Esophagus squamous epithelium (tissue), 5 donors: ENCODE measurements at places on chromosomes 6 and 20.

- H3K27me3 ChIP-seq: no peaks in the 10 kb centered on the region
- no peaks in the 10 kb centered on the region for H3K4me1 ChIP-seq
- DNase-seq: no peak
- no peaks in the 10 kb centered on the region for H3K36me3 ChIP-seq
- no peak overlapping the region for H3K4me3 ChIP-seq
Observed at GRCh38 chr6:4464638-4465037, 311.6 kb upstream of the CDYL start.

- no peak overlapping the region for H3K27ac ChIP-seq
- no peaks in the 10 kb centered on the region for H3K4me1 ChIP-seq
- no peaks in the 10 kb centered on the region for H3K27me3 ChIP-seq
- H3K4me3 ChIP-seq: no peak overlapping the region
- H3K36me3 ChIP-seq: no peaks in the 10 kb centered on the region
- no peak for DNase-seq
Observed at GRCh38 chr20:38307371-38308046, 3.6 kb downstream of the BPI start.

DNA sequence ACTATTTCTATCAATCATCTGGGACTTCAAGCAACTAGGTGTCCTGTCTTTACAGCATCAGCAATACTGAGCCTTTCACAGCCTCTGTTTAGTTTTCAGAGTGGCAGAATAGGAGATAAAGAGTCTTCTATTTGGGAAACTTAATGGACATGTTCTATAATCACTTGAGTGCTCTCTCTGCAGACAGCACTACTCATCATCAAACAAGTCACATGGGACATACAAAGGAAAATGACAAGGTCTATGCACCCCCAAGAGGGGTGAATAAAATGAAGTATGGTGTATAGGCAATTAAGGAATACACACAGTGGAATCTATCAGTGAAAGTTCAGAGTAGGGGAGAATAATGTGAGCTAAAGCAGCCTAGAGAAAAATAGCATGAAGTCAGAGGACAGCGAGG lies 237.8 kb upstream of the THEMIS start:
- H3K4me3 ChIP-seq: no peak overlapping the region
- no peak overlapping the region for H3K27ac ChIP-seq
- no peak for DNase-seq

DNA sequence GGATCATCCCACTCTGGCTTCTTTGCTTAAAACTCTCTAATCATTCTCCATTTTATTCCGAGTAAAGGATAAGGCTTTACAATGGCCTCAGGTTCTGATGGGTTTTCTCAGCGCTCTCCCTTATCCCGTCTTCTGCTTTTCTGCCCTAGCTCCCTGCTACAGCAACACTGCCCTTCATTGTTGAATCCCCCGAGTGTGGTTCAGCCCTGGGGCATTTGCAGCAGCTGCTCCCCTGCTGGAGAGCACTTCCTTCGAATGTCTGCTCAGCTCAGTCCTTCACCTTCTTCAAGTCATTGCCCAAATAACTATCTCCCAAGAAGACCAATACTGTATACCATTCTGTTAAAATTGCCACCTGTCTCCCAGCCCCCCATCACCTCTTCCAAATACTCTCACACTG lies 111.8 kb downstream of the TBXT start:
- no peaks in the 10 kb centered on the region for H3K36me3 ChIP-seq
- H3K27ac ChIP-seq: no peak overlapping the region
- DNase-seq: no peak
- H3K27me3 ChIP-seq: no peaks in the 10 kb centered on the region
- no peak overlapping the region for H3K4me3 ChIP-seq
- H3K4me1 ChIP-seq: no peaks in the 10 kb centered on the region

- H3K4me1 ChIP-seq: no peaks in the 10 kb centered on the region
- no peak for DNase-seq
- H3K4me3 ChIP-seq: no peak overlapping the region
- no peaks in the 10 kb centered on the region for H3K27me3 ChIP-seq
- no peaks in the 10 kb centered on the region for H3K36me3 ChIP-seq
Observed at GRCh38 chr6:30150671-30151395, 10.2 kb downstream of the TRIM10 start.

DNA sequence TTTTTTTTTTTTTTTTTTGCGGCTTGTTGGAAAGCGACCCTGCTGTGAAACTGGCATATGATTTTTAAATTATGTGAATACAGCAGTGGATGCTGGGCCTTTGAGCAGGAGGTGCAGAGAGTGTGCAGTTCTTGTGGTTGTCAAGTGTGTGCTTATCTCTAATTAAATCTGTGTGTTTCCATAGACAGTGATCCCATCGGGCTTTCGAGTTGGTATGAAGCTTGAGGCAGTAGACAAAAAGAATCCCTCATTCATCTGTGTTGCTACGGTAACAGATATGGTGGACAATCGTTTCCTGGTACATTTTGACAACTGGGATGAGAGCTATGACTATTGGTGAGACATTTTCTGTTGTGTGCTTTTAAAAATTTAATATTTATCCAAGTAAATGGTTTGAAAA lies 52.4 kb downstream of the L3MBTL3 start:
- H3K27ac ChIP-seq: no peak overlapping the region
- no peak overlapping the region for H3K4me3 ChIP-seq
- no peak for DNase-seq

DNA sequence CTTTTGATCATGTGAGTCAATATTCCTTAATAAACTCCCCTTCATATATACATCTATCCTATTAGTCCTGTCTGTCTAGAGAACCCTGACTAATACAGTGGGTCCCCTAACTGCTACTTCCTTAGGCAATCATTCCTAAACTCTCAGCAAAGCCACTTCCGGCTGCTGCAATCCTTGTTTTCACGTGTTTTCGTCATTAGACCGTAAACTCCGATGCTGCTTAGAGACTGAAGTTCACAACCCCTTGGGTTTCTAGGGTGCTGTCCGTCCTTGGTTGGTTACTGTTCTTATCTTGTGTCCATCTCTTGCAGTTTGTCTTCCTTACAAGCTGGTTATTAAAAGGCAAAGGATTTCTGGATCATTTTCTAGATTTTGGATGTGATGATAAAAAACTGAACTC lies 106.4 kb downstream of the GMPR start:
- no peak overlapping the region for H3K27ac ChIP-seq
- H3K36me3 ChIP-seq: no peaks in the 10 kb centered on the region
- no peak for DNase-seq
- peaks cover 31% of the 10 kb centered on the region for H3K4me1 ChIP-seq
- H3K4me3 ChIP-seq: no peak overlapping the region

- no peak for DNase-seq
- peaks cover 3% of the 10 kb centered on the region for H3K4me1 ChIP-seq
- H3K36me3 ChIP-seq: no peaks in the 10 kb centered on the region
Observed at GRCh38 chr20:62774762-62775161, 21.5 kb upstream of the MRGBP start.

DNA sequence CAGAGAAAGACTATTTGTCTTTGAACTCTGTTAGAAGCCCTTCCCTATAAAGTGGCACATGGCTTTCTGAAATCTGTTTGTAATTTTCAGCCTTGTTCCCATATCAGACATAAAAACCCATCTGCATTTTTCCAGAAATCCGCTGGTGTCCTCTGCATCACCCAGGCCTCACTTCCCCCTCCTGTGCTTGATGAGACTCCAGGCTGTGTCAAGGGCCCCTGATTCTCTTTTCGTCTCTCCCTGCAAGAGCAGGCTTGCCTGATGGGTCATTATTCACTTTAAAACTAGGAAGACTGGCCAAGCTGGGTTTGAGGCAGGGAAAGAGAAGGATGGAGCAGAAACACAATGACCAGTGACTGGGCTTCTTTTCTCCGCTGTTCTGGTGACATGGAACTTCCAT lies 10.6 kb upstream of the PROKR2 start:
- DNase-seq: no peak
- H3K27ac ChIP-seq: no peak overlapping the region
- H3K27me3 ChIP-seq: no peaks in the 10 kb centered on the region
- no peaks in the 10 kb centered on the region for H3K4me1 ChIP-seq

DNA sequence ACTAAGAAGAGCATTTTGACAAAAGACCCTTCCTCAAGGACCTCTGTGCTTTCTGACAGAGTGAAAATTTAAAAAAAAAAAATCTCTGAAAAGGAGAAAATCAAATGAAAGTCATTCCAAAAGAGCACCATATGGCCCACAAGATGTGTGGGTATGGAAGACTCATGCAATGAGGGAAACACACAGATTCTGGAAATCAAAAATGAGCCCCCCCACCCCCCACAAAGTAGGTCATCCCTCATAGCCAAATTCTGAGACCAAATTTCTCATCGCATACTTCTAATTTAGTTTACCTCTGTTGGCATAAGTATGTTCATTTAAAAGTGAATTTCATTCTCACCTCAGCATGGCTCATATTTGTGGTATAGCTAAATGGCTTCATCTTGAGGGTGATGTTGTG lies 181.3 kb upstream of the KCNQ5 start:
- H3K36me3 ChIP-seq: no peaks in the 10 kb centered on the region
- no peaks in the 10 kb centered on the region for H3K4me1 ChIP-seq
- DNase-seq: no peak
- H3K27me3 ChIP-seq: no peaks in the 10 kb centered on the region

DNA sequence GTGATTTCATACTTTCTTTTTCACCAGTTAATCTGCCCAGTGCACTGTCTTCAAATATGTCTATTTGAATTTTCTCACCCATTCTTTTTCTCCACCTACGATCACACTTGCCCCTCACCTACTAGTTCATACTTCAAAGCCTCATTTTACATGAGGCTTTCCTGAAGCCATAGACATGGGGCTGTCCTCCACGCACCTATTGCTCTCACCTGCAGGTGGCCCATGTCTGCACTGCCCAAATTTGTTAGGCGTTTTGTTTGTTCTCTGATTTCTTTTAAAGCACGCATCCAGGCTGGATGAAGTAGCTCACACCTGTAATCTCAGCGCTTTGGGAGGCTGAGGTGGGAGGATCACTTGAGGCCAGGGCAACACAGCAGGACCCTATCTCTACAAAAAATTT lies 106.8 kb upstream of the RIPOR2 start:
- DNase-seq: no peak
- no peaks in the 10 kb centered on the region for H3K27me3 ChIP-seq
- H3K27ac ChIP-seq: peak overlapping the region; percentile 25
- H3K4me1 ChIP-seq: no peaks in the 10 kb centered on the region
- peak overlapping the region; percentile 38 for H3K4me3 ChIP-seq
- no peaks in the 10 kb centered on the region for H3K36me3 ChIP-seq
